ENCODE measurements at places on chromosomes 12 and 14.
A peak's percentile ranks its signal among the peaks of the same experiment; 100 is the strongest.

- no peak for DNase-seq
Measured at GRCh38 chr12:48969160-48969771, 2.3 kb downstream of the WNT10B start.

DNA sequence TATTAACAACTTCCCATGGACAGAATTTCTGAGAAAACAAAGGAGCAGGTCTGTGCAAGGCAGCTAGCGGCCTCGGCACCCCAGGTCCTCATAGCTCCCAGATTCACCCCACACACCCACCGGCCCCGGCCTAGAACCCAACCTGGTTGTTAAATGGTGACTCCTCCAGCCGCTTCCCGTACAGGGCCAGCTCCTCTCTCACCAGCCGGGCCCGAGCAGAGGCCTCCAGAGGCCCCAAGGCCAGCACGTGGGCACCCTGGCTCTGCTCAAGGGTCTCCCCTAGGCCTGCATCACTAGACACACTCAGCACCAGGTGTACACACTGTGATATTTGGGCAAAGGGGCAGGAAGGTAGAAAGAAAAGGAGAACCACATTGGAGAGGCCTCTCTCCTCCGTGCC is 30.3 kb downstream of the TEP1 start:
- DNase-seq: no peak

DNA sequence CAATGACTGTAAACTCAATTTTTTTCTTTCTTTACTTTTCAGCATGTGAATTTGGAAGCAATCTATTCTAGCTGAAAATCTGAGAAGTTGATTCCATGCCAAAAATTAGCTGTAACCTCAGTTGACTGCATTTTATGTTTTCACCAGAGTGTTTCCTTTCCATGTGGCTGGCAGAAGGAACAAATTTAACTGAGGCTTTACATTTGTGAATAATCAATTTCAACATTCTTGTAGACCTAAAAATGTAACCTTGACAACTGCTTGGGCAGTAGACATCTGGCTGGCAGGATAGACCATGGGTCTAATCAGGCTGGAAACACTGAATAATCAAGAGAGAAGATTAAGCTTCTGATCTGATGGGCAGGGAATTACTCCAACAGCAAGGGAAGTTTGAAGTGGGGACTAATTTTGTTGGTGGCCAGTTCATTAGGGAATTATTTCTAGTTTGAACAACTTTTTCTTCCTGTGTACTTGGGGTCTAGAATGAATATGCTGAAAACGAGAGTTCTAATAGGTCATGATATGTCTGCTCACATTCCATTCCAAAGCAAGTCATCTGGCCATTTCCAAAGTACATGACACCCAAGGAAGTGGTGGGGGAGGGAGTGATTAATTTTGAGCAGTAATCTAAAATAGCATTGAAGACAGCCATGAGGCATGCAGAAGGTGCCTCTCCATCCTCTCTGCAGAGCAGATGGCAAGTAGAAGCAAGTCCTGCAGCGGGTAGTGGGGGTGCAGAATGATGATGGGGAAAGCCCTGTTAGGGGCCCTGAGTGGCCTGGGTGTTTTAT is 68.2 kb downstream of the ATP23 start:
- no peak for DNase-seq

- no peak for DNase-seq
Measured at GRCh38 chr14:24234095-24235005, 1.6 kb downstream of the GMPR2 start.

DNA sequence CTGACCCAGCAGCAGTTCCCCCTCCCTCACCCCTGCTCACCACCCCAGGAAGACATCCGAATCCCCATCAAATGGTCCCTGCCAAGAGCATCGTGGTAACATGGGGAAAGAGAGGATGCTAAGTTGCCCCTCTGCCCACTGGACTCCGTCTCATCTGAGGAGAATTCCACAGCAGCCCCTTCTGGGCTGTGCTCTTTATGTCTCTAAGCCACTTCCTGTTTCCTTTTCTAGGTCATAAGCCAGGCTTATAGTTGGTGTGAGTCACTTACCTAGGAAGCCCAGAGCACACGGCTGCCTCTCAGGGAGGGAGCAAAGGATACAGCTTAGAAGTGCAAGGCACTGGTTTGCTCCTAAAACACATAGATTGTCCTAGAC is 76.0 kb downstream of the VCPKMT start:
- no peak for DNase-seq

DNA sequence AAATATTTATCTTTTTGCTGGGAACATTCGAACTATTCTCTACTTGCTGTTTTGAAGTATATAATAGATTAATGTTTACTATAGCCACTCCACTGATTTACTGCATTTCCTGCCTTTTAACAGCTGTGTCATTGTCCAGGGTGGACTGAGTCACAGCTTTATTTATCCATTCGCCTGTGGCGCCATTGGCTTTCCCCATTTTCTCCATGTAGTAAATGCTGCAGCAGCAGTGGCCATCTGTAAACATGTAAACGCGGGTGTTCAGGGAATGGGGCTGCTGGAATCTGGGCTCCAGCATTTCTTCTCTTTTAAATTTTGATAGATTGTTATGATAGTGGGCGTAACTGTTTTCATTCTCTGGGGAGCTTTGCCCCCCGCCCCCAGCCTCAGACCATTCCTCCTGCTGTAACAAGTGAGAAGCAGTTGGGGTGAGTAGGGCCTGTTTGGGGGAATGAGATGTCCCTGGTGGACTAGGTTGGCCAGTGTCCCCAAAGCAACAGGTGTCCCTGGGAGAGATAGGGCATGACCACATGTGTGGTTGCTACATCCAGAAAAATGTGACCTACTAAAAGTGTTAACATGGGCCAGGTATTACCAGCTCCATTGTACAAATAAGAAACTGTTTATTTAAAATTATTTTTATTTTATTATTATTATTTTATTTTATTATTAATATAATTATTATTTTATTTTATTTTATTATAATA is 32.9 kb downstream of the RIN3 start:
- DNase-seq: no peak

DNA sequence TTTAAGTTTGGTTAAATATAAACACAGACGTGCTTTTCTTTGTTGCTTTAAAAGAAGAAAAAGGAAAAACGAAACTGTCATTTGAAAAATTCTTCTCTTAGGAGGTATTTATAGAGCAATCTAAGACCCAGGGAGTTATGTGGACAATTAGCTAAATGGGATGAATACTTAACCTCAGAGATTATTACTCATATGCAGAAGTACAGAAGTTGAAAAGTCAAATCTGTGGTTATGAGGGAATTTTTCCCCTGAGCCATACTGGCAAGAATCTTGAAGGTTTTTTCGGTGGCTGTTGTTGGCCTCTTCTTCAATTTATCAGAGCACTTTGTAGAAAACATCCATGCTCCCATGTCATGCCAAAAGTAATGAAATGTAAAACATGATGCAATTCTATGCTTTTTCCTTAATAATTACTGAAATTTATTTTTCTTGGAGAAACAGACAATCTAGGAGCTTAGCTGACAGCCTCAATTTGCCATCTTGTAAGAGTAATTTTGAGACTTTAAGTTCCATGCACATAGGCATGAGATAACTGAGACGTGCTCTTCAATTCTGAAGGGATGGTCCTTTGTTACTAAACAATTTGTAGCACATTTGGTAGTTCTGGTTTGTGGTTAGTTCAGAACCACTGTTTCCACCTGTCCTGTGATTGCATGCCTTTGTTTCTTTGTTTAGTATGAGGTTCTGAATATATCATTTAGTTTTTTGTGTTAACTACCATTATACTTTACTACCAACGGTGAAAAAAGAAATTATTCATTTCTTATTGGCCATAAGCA is 126.6 kb downstream of the BCAT1 start:
- DNase-seq: no peak

- DNase-seq: peak; percentile 73
Measured at GRCh38 chr14:101927859-101928258, 36.5 kb upstream of the DYNC1H1 start.

DNA sequence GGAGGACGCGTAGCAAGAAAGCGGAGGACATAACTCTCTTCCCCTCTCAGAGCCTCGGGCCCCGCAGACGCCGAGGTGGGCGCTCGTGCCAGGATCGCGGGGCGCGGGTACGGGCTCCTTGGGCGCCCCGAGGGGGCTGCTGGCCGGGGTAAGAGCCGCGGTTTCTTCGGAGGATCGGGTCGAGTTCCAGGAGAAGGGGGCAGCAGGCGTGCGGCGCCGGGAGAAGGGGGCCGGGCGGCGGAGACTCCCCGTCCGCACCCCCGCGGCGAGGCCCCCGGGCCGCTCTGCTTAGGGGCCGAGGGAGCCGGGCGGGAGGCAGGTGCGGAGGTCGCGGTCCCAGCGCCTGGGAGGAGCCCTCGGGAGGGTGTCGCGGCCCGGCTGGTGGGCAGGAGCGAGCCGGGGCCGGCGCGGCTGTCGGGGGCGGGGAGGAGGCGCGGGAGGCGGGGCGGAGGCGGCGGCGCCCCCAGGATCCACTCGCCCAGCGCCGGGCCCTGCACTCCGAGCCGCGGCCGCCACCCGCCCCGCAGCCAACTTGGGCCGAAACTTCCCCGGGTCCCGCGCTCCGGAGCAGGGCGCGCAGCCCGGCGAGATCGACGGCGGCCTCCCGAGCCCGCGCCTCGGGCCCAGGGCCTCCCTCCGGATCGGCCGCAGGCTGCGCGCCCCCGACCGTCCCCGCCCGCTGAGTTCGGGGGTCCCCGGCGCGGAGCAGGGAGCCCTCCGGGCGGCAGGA is 64.4 kb downstream of the FBXL14 start:
- DNase-seq: peak; percentile 48

- DNase-seq: no peak
Measured at GRCh38 chr12:90239732-90240260, 531.2 kb upstream of the ATP2B1 start.

DNA sequence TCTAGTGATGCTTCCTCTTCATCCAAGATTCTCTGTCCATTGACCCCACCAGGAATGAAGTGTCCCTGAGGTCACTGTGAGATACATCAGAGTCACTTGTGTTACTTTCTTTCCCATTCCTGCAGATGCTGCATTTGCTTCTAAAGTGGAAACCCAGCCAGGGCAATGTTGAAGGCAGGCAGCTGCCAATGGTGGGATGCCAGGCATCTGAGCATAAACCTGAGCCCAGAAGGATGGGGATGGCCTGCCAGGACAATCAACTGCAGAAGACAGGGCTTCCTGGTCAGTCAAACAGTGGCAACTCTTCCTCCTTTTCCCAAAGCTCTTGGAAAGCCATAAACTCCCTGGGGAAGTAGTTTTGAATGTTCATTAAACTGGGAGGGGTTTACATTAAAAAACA is 178.0 kb upstream of the TMEM132C start:
- no peak for DNase-seq

- no peak for DNase-seq
Measured at GRCh38 chr12:47214771-47215170, 135.0 kb upstream of the AMIGO2 start.

- no peak for DNase-seq
Measured at GRCh38 chr12:108175310-108175709, 46.2 kb downstream of the WSCD2 start.

GRCh38 chr12:66132408-66132807 is 1.9 kb upstream of the LLPH start:
- no peak for DNase-seq

GRCh38 chr12:38898001-38898684 is 7.2 kb downstream of the CPNE8 start:
- DNase-seq: no peak

DNA sequence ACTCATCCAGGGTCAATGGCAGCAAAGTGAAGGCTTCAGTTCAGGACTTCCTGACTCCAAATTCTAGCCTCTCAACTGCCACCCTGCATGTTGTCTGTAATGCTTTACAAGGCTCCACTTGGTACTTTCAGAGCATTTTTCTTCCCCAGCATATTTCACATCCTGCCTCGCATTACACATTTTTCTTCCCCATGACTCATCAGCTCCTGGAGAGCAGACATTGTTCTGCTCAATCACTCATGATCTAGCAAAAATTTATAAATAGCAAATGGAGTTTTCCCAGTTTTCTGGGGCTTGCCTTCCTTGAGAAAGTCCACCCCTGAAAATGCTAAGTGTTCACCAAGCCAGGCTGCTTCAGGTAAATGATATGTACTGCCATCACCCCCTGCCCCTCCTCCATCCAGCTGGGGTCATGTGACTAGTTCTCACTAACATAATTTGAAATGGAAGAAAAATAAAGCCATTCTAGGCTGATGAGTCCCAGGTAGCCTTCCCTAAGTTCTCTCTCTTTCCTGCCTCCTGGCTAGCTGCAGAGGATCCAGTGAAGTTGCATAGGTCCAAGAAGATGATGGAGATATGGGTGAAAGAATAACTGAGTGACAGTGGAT is 69.4 kb downstream of the ARMH4 start:
- DNase-seq: no peak

GRCh38 chr12:104434129-104434528 is 22.6 kb upstream of the CHST11 start:
- DNase-seq: no peak

GRCh38 chr12:88185988-88186387 is 43.9 kb downstream of the TMTC3 start:
- no peak for DNase-seq

DNA sequence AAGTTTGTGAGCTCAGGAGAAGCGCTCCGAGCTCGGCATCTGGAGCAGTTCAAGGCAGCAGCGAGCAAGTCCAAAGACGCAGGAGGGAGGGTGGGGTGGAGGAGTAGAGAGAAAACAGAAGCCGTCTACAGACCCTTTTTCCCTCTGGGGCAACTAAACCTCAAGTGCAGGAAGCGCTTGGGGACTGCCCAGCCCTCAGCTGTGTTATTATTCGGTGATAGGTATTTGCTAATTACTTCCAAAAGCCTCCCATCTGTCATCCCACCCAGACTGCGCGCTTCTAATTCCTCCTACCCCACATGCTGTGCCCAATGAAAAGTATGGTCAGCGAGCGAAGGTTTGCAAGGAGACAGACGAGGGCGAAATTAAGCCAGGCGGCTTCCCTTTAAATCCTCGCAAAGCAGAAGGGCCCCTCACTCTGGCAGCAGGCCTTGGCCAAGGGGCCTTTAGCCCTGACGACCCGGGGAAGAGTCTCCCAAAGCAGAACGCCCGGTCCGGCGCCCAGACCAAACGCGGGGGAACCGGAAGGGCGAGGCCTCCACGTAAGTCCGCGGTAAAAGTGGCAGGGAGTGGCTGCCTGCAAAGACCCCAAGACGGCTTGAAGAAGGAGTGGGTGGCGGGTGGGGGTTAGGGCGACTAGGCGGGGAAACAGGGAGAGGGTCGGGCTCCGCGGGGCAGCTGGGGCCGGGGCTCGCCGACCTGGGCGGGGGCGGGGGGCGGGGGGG is 507 bp upstream of the CD9 start:
- DNase-seq: peak; percentile 67

DNA sequence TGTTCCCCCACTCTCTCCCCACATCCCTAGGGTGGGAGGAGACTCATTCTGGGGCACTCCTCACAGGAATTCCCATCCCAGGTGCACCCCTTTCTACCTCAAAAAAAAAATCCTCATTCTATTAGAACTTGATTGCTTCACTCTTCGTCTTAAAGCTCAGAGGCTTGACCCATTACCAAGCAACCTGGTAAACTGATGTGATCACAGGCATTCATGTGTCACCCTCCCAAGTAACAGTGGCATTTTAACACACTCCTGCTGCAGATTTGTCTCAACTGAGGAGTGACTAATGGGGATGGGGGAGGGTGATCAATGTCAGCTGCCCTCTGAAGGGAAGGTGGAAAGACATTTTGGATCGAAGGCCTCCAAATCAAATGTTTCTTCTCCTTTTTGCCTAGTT is 78.1 kb upstream of the PTHLH start:
- DNase-seq: no peak

Data from breast epithelium (tissue), 4 donors.